ENCODE measurements at places on chromosomes 12 and 14.

DNA sequence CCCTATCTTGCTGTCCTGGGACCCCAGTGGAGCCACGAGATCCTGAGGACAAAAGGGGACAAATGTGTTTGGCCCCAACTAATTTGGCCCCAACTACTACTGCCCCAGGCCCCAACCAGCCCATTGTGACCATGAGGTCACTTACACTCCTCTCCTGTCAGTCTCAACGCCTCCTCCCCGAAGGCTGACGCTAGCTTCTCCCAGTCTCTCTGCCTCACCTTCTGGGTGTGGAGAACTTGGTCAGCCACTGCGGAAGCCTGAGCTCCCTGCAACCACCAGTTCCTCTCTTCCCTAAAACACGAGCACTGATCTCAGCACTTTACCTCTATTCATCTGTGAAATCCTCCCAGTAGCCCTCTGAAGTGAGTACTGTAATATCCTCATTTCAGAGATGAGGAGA lies 13.3 kb downstream of the FAM181A start:
- no peak for DNase-seq

GRCh38 chr14:53621433-53621832 lies 335.2 kb downstream of the BMP4 start:
- DNase-seq = no peak

DNA sequence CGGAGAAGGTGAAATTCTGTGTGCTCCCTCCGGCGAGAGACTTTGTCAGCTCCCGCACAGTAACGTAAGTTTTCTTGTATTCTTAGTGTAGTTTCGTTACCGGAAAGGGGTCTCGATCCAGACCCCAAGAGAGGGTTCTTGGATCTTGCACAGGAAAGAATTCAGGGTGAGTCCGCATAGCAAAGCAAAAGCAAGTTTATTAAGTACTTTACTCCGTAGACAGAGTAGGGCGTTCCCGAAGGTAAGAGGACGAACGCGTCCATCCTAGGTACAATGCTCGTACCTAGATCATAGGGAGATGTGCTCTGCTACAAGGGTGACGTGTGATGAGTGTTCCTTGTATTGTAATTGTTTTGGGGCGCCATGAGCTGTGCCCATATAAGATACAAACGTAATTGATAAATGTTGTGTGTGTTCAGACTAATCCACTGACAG lies 293 bp downstream of the IFI27L1 start:
- DNase-seq = no peak

GRCh38 chr14:80754696-80755095 lies 186.8 kb downstream of the CEP128 start:
- DNase-seq = no peak

DNA sequence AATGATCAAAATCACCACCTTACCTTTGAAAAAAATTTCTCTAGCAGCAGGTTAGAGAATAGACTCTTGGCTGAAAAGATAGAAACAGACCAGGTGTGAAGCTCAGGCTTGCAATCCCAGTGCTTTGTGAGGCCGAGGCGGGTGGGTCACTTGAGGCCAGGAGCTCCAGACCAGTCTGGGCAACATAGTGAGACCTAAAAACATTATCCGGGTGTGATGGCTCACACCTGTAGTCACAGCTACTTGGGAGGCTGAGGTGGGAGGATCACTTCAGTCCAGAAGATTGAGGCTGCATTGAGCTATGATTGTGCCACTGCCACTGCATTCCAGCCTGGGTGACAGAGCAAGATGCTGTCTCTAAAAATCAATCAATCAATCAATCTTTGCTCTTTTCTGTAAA lies 105.3 kb upstream of the TBX3 start:
- DNase-seq = no peak

GRCh38 chr14:74244115-74244514 lies 4.9 kb downstream of the VSX2 start:
- no peak for DNase-seq

DNA sequence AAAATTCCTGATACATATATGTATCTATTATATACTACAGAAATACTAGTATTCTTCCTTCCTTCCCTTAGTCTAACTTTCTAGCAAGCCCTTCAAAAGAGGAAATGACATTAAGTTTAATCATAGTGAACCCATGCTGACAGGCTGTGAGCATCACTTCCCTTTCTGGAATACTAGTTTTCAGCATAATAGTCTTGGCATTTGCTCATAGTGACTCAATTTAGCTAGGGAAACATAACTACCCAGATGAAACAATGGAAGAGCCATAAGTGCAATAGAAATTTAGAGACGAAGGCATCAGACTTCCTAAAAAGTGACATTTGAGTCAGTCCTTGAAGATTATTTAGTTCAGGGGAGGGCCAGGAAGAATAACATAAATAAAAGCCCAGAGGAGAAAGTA lies 184.5 kb upstream of the CRY1 start:
- no peak for DNase-seq

DNA sequence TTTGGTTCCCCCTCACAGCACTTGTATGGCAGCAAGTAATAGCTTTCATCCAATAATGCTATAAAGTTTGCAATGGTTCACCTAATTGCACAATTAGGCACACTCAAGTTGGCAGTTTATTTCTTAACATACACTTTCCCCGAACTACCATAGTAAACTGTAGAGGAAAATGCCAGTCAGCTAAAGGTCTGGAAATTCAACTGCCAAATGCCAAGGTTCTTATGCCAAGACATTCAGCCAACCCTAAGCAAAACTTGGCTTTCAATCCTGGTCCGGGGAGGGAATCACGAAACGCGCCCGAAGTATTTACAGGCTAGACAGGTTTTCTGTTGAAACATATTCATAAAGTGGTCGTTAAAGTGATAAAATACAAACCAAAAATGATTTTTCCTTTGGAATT lies 1512.4 kb upstream of the FLRT2 start:
- DNase-seq = no peak

DNA sequence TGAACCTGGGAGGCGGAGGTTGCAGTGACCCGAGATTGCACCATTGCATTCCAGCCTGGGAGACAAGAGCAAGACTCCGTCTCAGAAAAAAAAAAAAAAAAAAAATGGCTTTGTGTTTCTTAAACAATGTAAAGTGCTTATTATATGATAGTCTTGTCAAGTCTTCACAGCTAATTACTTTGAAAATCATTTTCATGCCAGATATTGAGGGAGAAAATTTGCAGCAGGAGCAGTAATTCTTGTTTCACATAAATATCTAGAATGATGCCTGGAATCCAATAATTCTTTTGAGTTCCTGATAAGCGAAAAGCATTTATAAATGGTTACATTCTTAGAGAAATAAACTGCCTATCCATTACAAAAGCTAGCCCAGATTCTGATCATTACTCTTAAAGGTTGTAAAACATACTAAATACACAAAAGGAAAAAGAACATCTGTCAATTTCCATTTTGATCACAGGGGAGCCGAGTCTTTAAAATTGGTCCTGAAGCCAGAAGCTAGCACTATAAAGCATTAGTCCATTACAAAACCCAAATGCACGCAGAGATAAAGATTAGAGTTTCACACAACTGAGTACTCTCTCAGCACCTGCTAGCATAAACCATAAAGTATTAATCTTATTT lies 50.3 kb downstream of the IFT81 start:
- no peak for DNase-seq

GRCh38 chr12:94379479-94380113 lies 80.1 kb downstream of the CEP83 start:
- DNase-seq = no peak

Measured in activated effector memory CD4-positive, alpha-beta T cell treated with Interleukin-2 at 50 U/mL for 16 hours (primary cell).